ENCODE measurements at places on chromosomes 2 and 18.

DNA sequence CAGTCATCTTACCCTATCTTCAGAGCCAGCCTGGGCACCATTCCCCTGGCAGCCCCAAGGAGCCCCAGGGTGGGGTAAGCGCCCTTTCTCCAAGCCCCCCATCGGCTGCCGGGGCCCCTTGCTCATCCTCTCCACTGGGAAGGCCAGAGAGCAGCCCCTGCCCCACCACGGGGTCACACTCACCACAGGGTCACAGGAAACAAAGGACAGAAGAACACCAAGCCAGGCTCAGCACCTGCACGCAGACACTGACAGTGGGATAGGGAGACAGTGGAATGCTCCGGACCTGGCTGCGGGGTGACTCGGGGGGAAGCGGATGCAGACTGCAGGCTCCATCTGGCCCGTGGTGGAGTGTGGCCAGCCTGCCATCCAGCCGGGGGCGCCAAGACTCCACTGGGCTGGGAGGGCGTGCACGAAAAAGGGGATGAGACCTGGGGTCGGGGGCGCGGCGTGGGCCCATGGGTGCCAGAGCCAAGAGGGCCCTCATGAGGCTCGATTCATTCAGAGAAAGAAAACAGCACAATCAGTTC, 21.1 kb downstream of the HDAC4 start:
- no peak for DNase-seq

- DNase-seq = no peak
Measured at GRCh38 chr2:239930378-239930777, 94.8 kb downstream of the NDUFA10 start.

DNA sequence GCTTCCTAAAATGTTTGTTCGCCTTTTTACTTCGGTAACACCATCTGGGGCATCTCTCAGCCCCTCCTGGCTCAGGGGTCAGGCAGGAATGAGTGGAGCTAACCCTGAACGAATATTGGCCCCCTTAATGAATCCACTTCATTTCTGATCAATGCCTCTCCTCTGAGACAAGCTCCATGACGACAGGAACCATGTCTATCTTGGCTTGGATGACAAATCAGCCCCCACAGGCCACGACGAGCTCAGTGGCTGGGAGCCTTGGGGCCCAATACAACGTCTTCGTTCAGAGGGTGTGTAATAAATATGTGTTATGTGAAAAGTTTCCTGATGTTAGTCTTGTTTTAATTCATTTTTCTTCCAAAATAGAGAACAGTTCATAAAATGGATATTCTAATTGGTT, 133.0 kb downstream of the COL6A3 start:
- no peak for DNase-seq

DNA sequence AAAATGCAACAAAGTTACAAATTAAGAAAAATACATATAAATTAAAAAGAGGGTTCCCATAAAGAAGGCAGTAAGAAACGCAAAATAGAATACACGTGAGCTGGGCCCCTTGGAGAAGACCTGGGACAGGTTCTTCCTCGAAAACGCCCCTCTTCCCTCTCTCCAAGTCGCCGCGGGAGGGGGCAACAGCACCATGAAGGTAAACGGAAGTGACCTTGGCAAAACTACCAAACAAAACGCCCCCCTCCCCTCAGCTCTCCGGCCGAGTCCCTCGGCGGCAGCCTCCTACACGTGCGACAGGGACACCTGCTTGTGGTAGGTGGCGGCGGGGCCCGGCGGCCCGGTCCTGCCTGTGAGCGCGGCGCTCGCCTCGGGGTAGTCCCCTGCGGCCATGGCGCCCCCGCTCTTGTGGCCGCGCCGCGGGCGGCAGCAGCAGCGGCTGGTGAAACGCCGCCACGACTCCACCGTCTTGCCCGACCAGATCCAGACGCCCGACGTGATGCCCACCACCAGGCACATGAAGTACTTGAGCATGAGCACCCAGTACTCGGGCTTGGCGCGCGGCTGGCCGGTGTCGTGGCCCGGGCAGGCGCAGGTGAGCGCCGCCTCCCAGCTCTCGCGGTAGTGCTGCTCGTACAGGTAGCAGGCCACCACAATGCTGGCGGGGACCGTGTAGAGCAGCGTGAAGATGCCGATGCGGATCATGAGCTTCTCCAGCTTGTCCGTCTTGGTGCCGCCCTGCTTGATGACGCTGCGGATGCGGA, 2.8 kb downstream of the FZD5 start:
- peak; percentile 57 for DNase-seq

- no peak for DNase-seq
Measured at GRCh38 chr2:107323946-107324565, 438.1 kb upstream of the ST6GAL2 start.

GRCh38 chr2:214503568-214503967, 92.7 kb downstream of the VWC2L start:
- no peak for DNase-seq

GRCh38 chr2:78614726-78615125, 410.8 kb upstream of the REG3G start:
- DNase-seq = no peak

GRCh38 chr2:152743002-152743401, 24.6 kb downstream of the ARL6IP6 start:
- DNase-seq = no peak

- no peak for DNase-seq
Measured at GRCh38 chr2:216516730-216517350, 18.2 kb downstream of the RPL37A start.

DNA sequence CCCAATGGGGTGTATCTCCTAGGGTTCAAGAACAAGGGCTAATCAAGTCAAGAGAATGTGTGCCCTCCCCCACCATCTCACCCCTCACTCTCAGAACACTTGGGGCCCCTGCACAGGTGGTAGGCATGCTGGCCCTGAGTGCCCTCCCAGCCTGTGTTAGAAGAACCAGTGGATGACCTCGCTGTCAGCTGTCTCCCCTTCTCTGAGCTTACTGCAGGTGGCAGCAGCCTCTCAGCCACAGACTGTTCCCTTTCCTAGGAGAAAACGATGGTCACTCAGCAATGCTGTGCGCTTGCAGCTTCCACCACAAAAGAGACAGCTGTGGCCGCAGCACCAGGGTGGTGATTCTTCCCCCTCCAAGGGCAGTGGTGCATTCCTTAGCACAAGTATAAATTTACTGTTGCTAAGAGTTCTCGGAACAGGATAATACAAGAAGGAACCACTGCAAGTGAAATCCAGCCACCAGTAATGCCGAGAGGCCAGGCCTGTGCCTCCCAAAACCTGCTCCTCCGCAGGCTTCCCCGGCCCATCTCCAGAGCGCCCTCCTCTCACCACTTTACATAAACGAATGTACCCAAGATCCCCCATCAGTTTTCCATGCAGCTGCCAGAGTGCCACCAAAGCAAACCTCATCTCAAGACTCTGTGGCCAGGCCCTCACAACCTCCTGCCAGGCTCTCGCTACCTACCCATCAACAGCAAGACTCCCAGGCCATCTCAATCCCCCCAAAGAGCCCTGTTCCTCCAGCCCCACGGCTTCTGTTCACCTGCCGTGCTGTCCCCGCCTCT, 935 bp upstream of the RAMP1 start:
- DNase-seq = peak; percentile 87

GRCh38 chr2:8479298-8479697, 202.6 kb upstream of the ID2 start:
- DNase-seq = no peak

- DNase-seq = no peak
Measured at GRCh38 chr2:221915926-221916325, 343.8 kb upstream of the EPHA4 start.

DNA sequence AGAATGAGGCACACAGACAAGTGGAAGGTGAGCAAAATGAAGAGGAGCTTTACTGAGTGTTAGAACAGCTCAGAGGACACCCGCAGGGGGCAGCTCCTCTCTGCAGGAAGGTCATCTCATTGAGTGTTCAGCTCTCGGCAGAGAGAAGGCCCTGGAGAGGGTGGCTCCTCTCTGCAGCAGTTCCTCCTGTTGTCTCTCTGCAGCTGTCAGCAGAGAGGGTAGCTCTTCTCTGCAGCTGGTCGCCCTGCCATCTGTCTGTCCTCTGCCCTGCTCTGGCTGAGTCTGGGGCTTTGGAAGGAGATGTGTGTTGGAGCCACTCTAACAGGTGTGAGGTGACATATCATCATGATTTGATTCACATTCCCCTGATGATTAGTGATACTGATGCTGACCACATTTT, 6.8 kb upstream of the SNTG2 start:
- DNase-seq = no peak

DNA sequence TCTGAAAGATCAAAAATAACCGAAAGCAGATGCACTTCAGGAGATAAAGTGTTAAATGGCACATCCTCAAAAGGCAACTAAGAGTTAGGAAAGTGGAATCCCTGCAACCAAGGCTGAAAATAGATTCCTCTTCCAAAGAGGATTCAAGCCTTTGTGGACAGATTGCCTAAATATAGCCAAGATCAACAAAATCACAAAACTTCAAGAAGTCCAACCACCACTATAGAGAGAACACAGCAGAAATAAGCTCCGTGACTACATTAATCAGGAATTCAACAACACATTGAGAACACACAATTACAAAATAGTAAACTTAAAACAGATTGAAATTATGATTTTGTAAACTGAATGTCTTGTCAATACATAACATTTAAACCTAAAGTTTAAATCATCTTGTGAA, 165.7 kb downstream of the LNPK start:
- DNase-seq = no peak
